ENCODE measurements at places on chromosomes 4 and X.
A peak's percentile ranks its signal among the peaks of the same experiment; 100 is the strongest.

GRCh38 chrX:46587158-46587557, 13.6 kb downstream of the CHST7 start:
- no peak for DNase-seq

DNA sequence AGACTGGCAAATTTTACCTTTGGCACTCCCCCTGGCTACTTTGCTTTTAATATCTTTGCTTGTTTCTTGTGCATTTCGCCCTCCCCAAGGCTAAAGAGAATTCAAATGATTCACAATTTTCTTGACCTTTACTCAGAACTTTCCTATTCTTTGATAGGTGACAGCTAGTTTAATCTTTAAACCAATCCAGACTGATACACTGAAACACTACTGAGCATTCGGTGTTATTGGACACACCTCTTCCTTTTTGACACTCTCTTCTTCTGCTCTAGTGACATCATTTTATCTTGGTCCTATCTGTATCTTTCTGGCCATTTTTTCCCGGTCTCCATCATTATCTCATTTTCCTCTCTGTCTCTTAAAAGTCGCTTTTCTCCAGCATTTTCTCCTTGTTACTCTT, 103.1 kb downstream of the IL1RAPL2 start:
- no peak for DNase-seq

DNA sequence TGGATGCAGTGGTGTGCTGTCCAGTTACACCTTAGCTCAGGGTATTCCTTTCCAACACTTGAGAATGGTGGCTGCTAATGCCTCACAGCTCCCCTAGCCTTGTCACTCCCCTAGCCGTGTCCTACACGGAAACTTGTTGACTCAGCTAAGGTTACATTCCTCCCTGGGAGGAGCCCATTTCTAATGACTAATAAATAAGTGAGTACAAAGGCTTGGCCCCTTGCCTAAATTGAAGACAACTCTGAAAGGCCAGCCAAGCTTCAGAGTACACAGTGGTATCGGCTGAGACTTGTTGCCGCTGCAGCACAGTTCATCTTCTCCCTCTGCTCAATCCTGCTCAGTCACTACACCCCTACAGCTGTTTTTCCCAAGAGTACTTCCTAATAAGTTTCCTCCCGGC, 21.2 kb upstream of the SLC25A31 start:
- no peak for DNase-seq

- no peak for DNase-seq
Measured at GRCh38 chrX:99782516-99783040, 627.5 kb downstream of the PCDH19 start.

GRCh38 chr4:79287076-79287475, 38.8 kb downstream of the NAA11 start:
- DNase-seq = no peak

- no peak for DNase-seq
Measured at GRCh38 chr4:175330652-175331051, 412.5 kb downstream of the ADAM29 start.

- DNase-seq = no peak
Measured at GRCh38 chr4:31059753-31060522, 339.8 kb downstream of the PCDH7 start.

- no peak for DNase-seq
Measured at GRCh38 chrX:17984415-17984814, 123.3 kb upstream of the RAI2 start.

- DNase-seq = no peak
Measured at GRCh38 chr4:145709336-145709735, 29.4 kb downstream of the C4orf51 start.

GRCh38 chrX:111244235-111244750, 26.0 kb downstream of the CAPN6 start:
- no peak for DNase-seq

GRCh38 chr4:54228961-54229501, at the start of gene PDGFRA:
PDGFRA (plus strand) TSS chr4:54229293; CDS start chr4:54258769, 29,476 bp downstream.
- DNase-seq = no peak

DNA sequence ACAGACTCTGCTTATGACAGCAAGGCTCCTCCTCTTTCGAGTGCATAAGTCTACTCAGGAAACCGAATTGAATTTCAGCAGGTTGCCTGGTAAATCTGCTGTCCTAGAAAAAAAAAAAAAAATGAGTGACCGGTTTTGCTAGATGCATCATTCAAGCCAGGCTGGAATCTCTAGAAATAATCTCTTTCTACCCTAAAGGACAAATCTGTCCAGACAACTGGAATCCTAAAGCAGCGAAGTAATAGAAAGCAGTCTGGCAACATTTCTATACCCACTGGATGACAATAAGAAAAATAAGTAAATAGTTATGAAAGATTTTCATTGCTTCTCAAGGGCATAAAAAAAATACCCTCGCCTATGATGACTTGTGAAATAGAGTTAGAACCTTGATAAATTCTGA, 703.5 kb downstream of the RPA4 start:
- DNase-seq = no peak

- no peak for DNase-seq
Measured at GRCh38 chrX:55480390-55481062, 9.1 kb downstream of the USP51 start.

- no peak for DNase-seq
Measured at GRCh38 chr4:187433141-187433540, 562.4 kb upstream of the ZFP42 start.

DNA sequence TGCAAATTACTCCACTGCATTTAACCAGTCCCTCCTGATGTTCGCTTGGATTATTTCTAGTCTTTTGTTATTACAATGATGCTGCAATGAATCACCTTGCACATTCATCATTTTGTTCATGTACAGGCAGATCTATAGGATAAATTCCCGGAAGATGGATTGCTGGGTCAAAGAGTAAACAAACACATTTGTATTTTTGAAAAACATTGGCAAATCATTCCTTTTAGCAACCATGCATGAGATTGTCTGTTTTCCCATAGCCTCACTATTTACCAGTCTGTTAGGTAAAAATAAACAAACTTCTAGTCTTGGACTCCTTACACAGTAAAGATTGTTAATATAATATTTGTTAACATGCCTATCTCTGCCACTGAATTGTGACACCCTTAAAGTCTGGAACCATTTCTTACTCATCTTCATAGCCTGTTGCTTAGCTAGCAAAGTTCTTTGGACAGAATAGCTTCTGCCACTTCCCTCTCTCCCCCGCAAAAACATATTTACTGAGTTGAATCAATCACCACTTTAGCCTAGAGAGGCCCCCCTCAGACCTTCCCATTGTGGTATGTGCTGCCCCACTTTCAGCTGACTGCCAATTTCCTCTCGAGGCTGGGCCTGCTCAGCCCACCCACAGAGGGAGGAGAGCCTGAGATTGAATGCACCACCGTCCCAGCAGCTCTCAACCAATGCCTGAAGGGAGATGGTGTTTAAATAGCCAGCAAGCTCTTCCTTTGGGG, 108.4 kb upstream of the ATXN3L start:
- peak; percentile 11 for DNase-seq

DNA sequence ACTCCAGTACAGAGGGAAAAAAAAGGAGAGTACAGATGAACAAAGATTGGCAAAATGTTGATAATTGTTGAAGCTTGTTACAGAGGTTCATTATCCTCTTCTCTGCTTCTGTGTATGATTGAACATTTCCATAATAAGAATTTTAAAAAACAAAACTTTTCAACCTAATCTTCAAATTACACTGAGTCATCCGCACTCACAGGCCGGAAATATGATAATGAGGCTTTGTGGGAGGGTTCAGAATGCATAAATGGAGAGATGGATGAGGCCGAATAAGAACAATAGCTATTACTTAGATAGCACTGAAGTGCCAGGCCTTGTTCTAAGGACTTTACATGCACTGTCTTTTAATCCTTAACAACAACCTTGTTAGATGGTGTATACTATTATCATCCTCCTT, 4.6 kb upstream of the ERCC6L start:
- DNase-seq = no peak

DNA sequence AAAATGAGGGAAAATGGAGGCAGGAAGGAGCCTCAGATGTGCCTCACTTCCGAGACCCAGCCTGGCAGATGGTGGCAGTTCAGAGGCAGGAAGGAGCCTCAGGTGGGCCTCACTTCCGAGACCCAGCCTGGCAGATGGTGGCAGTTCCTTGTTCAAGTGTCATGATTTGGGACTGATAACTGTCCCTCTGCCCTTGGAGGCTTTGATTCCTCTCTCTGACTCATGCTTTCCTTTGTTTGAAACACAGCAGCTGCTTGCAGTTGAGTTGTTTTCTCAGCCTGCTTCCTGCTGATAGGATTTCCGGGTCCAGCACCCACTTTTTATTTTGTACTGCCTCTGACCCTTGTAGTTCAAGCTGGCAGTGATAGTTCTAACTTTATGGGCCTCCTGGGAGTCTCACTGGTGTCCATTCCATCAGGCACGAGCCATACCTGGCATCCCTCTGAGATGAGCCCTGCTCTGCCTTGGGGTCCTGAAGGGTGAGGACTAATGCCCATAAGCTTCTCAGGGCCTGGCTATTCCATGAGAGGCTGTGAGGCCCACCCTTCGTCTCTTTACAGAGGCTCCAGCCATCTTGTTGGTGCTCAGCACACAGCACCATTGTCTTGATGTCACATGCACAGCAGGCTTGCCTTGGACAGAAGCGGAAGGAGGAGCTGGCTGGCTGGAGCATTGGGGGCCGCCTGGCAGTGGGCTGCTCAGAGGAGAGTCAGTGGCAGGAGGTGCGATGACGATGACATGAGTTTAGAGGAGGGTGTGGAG, 13.0 kb downstream of the RGS12 start:
- no peak for DNase-seq

DNA sequence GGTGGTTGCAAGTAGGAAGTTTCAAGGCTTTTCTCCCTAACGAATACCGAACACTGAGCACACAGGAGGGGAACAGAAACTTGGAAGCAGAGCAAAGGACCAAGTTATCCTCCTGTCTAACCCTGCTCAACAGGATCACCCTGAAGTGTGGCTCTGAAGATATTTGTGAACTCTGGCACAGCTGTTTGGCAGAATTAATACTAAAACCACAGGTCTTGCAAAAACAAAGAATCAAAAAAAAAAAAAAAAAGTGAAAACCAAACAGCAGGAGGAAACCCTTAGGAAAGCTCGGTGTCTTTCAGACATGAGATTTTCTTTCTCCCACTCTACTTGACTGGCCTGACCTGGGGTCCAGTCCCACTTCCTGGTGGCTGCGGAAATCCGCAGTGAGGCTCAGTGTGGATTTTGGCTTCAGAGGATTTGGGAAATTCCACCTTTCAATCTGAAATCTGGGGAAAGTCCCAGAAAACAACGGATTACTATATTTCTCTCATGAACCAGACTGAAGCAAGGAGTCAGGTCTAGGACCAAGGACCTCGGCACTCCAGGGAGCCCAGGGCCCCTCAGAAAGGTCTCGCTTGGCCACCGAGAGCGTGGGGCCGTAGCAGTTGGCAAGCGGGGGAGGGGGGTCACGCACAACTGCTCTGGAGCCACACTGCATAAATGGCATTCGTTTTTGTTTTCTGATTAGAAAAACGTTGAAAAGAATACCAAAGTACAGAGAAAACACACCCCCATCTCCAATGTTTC, 867 bp downstream of the TIFA start:
- DNase-seq = no peak

GRCh38 chrX:97399400-97399799, 515.7 kb downstream of the RPA4 start:
- DNase-seq = no peak

Measured in activated gamma-delta T cell treated with anti-CD3 and anti-CD28 coated beads, Interleukin-2, amount 50 U/mL, for 16 hours (primary cell).